Daoy (cell line): ENCODE measurements at places on chromosomes 11 and 22. TPM values are rescaled to one million over a fixed set of nuclear protein-coding genes. Genes with fewer than 3 reads are reported as not detected.
A peak's percentile ranks its signal among the peaks of the same experiment; 100 is the strongest.

The SCARF2 gene
- 9.3 and 9.5 TPM in 2 replicates for total RNA-seq

GRCh38 chr11:17067417-17067816 is 10.1 kb downstream of the RPS13 start:
- no peak for DNase-seq

- DNase-seq = no peak
These were observed 3.6 kb downstream of the C11orf16 start for GRCh38 chr11:8928981-8929615.

GRCh38 chr22:31093086-31093850 is 12.2 kb downstream of the SMTN start:
- DNase-seq = no peak

The RIMBP3B gene
- total RNA-seq = 0.12 and 0.63 TPM in 2 replicates

DNA sequence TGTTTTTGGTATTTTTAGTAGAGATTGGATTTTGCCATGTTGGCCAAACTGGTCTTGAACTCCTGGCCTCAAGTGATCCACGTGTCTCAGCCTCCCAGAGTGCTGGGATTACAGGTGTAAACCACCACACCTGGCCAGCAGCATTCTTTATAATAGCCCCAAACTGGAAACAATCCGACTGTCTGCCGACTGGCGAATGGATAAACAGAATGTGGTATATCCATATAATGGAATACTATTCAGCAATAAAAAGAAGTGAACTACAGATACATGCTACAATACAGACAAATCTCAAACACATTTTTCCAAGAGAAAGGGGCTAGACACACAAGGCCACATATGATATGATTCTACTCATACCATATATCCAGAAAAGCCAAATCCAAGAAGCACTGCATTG is 151.3 kb downstream of the ST3GAL4 start:
- no peak for DNase-seq

- DNase-seq = no peak
These were observed 8.0 kb downstream of the ZFTA start for GRCh38 chr11:63760487-63761079.

The ISX gene
- not detected in 2 replicates for total RNA-seq

The INPP5J gene
- total RNA-seq = 0.80 and 1.3 TPM in 2 replicates

DNA sequence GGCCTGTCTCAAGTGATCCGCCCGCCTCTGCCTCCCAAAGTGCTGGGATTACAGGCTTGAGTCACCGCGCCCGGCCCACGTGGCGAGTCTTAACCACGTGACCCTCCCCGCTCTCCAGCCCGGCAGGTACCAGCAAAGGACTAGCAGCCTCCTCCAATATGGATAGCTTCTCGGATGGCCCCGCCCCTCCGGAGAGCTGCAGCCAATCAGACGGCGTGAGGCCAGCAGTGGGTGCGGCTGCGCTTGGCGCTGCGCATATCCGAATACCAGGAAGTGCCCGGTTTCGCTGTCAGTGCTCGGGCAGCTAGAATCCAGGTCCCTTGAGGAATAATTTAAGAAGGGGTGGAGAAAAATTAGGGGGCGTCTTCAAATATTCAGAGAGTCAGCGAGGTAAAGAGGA is 14.7 kb upstream of the PISD start:
- no peak for DNase-seq

The CST6 gene
- total RNA-seq = not detected in 2 replicates

The SLC43A3 gene
- 122 and 135 TPM in 2 replicates for total RNA-seq

- no peak for DNase-seq
These were observed 1516.9 kb downstream of the BRD1 start for GRCh38 chr22:48310740-48311139.

GRCh38 chr11:41989823-41990380 is 530.5 kb upstream of the LRRC4C start:
- DNase-seq = no peak

The RELT gene
- 10.3 and 11.2 TPM in 2 replicates for total RNA-seq

- no peak for DNase-seq
These were observed 36.2 kb upstream of the CCDC188 start for GRCh38 chr22:20186871-20187546.

- DNase-seq = no peak
These were observed 525.6 kb downstream of the INSC start for GRCh38 chr11:15640318-15640717.

GRCh38 chr22:21984793-21985192 is 2.2 kb upstream of the TOP3B start:
- DNase-seq = peak; percentile 39
